Erythroblast (primary cell): ENCODE measurements at places on chromosomes 4 and X.

GRCh38 chr4:145044341-145044740, 53.7 kb downstream of the ANAPC10 start:
- no peak for DNase-seq

DNA sequence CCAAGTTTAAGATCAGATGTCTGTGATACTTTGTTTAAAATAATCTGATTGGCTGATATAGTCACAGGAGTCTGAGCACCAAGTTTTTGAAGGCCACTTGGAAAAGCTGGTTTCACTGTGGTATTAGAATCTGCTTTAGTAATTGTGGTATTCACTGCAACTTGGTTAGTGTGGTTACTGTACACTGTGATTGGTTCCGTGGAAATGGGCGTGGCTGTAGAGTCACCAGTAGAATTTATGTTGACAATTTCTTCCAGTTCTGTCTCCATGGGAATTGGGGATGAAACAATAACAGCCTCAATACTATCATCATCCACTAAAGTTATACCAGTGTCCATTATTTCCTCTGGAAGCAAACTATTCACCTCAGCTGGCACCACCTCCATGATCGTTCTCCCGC, 26.2 kb downstream of the LIN54 start:
- DNase-seq = peak; percentile 69

DNA sequence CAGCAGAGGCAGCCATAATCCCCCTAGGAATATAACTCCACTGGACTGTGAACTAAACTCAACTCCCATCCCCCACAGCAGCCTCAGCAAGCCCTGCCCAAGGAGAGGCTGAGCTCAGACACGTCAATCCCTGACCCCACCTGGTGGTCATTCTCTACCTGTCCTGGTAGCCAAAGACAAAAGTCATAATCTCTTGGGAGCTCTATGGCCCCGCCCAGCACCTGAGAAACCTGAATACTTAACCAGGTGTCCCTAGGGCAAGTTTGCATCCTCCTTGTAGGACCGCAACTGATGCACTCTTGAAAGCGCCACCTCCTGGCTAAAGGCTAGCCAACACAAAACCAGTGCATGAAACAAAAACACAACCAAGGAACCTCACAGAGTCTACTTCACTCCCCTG, 18.4 kb downstream of the CT47B1 start:
- DNase-seq = no peak

GRCh38 chr4:47698837-47699236, 139.0 kb downstream of the CORIN start:
- DNase-seq = no peak

- peak; percentile 27 for DNase-seq
Measured at GRCh38 chrX:136608295-136608933, 39.5 kb upstream of the CD40LG start.

DNA sequence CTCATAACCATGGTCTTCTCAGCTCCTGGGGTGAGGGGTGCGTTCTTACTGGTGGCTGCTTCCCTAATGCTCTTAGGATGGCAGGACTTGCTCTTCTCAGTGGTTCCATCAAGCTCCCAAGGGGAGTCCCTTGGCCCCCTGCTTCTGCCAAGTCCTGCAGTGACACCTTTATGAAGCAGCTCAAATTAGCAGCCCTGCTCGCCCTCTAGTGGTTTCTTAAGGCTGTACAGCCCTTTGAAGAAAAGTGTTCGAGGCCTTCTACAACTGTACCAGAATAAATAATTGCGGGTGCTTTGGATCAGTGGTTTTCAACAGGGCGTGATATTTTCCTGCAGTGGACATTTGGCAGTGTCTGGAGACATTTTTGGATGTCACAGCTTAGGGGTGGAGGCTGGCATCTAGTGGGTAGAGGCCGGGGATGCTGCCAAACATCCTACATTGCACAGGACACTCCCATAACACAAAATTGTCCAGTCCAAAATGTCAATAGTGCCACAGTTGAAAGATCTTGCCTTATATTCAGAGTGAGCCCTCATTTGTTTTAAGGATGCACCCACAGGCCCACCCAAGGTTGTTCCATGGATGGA, 204.7 kb upstream of the S100G start:
- peak; percentile 58 for DNase-seq

GRCh38 chr4:113293043-113293560, 243.6 kb downstream of the ANK2 start:
- no peak for DNase-seq

- no peak for DNase-seq
Measured at GRCh38 chr4:7193030-7193958, 956 bp downstream of the SORCS2 start.

DNA sequence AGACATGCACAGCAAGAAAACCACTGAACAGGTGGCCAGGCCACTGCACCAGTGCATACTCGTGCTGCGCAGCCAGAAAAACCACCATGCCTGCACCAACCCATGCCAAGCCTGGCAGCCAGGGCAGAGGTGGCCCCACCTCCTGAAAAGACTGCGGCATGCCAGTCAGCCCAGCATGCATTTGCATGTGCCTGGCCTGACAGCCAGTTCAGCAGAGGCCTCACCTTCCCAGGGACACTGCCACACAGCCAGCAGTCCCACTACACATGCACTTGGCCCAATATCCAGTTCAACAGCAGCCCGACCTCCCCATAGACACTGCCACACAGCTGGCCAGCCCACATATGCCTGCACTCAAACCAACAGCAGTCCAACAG, 43.5 kb upstream of the DDX60 start:
- DNase-seq = no peak

- no peak for DNase-seq
Measured at GRCh38 chr4:48450740-48451139, 32.4 kb upstream of the SLC10A4 start.

DNA sequence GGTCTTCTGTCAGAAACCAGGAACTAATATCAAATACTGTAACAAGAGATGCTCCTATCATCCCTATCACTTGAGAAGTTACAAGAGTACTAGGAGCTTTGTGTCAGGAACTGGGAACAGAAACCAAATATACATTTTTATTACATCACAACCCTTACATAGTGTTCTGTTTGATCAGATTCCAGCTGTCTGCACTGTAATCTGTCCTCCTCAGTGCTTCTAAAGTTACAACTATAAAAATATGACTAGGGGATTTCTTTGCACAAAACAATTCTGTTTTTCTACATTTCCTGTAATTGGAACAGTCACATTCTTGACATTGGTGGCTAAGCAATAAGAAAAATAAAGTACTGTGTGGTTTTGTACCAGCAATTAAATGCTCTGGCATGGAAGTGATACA, 686.0 kb downstream of the PDHA2 start:
- no peak for DNase-seq

- DNase-seq = no peak
Measured at GRCh38 chr4:31021008-31021407, 300.8 kb downstream of the PCDH7 start.

DNA sequence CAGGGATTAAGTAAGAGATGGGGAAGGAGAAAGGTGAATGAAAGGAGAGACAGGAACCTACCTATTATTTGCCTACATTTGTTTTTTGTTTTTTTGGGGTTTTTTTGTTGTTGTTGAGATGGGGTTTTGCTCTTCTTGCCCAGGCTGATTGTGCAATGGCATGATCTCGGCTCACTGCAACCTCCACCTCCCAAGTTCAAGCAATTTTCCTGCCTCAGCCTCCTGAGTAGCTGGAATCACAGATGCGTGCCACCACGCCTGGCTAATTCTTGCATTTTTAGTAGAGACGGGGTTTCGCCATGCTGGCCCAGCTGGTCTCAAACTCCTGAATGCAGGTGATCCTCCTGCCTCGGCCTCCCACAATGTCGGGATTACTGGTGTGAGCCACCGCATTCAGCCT, 57.9 kb downstream of the BCOR start:
- DNase-seq = no peak

DNA sequence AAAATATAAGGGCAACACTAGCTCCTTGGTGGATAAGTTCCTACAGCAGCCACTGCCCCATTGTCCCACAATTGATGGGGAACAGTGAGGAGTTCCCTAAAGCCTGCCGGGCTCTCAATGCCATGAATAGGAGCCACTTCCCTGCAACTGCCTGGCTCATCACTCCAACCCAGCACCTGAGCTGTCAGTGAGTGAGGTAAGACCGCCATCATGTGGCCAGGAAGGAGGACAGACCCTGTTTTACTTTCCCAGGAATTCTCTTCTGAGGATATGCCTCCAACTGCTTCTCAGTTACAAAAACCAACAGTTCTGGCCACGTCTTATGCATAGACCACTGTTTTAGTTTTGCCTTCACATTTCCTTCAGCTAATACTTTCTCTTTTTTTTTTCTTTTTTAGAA, 45.5 kb downstream of the SRPX start:
- DNase-seq = peak; percentile 41

DNA sequence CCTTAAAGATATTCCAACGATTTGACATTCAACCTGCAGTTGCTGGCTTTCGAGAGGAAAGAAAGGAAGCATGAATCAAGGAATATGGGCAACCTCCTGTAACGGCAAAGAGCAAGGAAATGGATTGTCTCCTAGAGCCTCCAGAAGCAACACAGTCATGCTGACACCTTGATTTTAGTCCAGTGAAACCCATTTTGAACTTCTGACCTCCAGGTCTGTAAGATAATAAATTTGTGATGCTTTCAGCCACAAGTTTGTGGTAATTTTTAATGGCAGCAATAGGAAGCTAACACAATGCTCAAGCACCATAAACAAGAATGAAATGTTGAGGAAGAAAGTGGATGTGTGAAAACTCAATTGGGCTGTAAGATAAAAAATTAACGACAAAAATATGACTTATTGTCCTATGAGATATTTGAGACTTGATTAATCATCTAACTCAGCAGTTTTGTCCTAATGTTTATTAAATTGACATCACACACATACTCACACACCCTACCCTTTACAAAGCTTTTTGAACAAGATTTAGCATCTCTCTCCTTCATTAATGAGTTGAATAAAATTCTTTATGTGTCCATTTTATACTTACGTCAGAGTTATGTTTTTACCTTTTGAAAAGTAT, 857.2 kb upstream of the INTU start:
- DNase-seq = no peak

GRCh38 chr4:24002330-24002966, 112.6 kb upstream of the PPARGC1A start:
- DNase-seq = no peak

DNA sequence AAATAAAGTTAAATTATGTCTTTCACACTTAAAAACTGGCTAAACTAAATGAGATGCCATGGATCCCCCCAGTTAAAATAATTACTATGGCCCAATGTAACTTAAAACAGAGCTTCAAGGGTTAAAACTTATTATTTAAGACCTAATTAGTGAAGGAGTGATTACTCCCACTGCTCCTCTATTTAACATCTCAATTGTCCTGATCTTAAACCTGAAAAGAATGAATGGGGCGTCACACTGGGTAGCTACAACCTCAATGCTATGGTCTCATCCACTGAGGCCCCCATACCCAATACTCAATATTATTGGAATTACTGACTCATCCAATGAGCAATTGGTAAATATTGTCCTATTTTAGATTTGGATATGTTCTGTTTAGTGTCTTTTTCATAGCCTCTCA, 21.1 kb upstream of the TMEM255A start:
- no peak for DNase-seq

DNA sequence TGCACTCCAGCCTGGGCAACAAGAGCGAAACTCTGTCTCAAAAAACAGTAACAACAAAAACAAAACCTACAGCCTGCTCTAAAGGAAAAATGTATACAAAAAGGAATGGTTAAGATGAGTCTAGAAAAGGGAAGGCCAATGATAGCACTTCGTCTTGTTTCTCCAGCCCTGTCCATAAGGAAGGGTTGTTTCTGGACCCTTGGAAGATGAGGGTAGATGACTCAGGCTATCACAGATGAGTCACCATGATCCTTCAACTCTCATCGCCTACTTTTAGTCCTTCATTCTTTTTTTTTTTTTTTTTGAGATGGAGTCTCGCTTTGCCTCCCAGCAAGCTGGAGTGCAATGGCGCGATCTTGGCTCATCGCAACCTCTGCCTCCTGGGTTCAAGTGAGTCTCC, 8.8 kb downstream of the PLA2G12A start:
- DNase-seq = no peak

DNA sequence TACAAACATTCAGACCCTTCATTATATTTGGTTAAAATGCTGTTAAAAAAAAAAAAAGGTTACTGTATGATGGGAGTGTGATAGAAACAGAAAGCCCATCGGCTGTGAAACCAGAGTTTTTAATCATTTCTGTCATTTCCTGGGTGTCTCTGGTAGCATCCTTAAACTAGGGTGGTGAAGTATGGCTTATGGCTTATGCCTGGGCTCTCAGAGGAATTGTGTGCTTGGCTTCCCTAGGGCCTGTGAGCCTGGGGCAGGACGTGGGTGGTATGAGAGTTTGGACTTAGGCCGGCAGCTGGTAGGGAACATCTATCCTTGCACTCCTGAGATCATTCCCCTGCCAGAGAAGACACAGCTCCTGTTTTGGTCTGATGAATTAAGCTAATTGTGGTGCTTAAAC, 52.2 kb downstream of the DCUN1D4 start:
- no peak for DNase-seq

- DNase-seq = no peak
Measured at GRCh38 chr4:81870275-81870674, 398.6 kb upstream of the RASGEF1B start.

GRCh38 chr4:165609653-165610052, 230.8 kb downstream of the CPE start:
- no peak for DNase-seq

GRCh38 chrX:138008281-138008680, 442.4 kb downstream of the ZIC3 start:
- DNase-seq = no peak

- DNase-seq = no peak
Measured at GRCh38 chr4:137425281-137425680, 107.0 kb downstream of the PCDH18 start.

DNA sequence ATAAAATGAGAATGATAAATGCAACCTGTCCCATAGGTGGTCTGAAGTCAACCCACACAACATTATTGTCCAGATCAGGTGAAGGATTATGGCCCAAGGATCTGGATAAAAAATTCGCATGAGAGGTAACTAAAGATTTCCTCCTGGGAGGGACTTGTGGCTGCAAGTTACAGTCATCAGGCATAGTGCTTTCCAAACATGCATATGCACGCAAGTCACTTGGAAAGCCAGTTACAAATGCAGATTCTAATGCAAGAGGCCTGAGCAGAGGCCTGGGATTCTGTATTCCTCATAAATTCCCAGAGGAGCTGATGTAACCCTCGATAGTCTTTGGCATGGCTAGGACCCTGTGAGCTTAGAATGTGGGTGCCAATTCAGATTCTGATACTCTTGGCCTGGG, 21.1 kb downstream of the HS3ST1 start:
- no peak for DNase-seq

GRCh38 chr4:3443750-3444309, 2.1 kb downstream of the HGFAC start:
- no peak for DNase-seq

GRCh38 chr4:101271516-101271915, 75.8 kb downstream of the PPP3CA start:
- no peak for DNase-seq
